ENCODE measurements at places on chromosomes 16 and 17.

DNA sequence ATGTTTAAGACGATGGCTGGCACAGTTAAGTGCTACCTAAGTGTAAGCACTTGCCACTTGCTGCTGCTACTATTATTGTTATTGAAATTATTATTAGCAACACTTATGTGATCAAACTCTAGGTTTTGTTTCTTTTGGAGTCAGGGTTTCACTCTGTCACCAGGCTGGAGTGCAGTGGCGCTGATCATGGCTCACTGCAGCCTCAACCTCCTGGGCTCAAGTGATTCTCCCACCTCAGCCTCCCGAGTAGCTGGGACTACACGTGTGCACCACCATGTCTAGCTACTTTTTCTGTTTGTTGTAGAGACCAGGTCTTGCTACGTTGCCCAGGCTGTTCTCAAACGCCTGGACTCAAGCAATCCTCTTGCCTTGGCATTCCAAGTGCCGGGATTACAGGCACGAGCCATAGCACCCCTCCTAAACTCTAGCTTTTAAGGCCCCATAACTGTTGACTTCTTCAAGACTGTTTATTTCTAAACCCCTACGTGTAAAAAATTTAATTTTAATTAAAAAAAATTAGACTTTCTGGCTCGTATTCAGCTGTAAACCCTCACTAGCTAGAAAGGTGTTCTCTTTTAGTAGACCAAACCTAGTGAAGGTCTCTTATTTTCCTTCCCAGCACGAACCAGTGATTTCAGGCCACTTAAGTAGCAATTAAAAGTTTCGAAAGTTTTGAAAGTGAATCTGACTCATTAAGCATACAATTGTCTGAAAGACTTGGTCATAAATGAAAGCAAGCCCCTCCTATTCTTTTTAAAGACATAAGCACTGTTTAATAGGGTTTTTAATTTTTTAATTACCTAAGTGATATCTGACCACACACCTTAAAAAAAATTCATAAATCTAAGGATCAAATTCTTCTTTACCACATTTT is 11.7 kb upstream of the SCNN1B start:
- no peak for DNase-seq

- DNase-seq, result no peak
Observed at GRCh38 chr17:65888649-65889048, 303.3 kb downstream of the CEP112 start.

GRCh38 chr16:72721981-72722380 is 325.9 kb downstream of the ZFHX3 start:
- no peak for DNase-seq

GRCh38 chr17:12230481-12231354 is 210.0 kb downstream of the MAP2K4 start:
- no peak for DNase-seq

DNA sequence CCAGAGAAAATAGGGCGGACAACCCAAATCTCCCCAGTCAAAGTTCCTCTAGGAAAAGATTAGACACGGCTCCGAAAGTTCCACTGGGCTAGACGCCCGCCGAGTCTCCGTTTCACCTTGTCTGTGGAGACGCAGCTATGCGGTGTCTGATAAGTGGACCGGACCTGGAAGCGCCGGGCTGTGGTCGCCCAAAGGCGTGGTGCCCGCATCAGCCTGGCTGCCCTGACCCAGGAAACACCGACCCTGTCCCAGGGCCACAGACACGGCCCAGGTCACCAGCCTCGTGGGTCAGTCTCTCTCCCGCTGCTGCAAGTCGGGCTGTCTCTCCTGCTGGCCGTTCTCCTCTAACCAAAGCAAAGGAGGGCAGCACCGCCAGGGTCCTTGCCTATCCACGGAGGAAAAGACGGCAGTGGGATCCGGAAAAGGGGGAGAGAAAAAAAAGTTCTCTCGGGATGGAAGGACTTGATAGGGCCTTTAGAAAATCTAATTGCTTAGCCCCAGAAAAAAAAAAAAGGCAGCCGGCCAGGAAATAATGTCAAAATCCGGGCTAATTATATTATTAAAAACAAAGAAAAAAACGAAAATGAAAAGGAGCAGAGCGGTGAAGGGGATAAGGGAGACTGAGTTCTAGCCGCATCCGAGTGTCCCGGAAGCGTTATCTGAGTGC is 13.9 kb upstream of the FOXF1 start:
- DNase-seq, result no peak

DNA sequence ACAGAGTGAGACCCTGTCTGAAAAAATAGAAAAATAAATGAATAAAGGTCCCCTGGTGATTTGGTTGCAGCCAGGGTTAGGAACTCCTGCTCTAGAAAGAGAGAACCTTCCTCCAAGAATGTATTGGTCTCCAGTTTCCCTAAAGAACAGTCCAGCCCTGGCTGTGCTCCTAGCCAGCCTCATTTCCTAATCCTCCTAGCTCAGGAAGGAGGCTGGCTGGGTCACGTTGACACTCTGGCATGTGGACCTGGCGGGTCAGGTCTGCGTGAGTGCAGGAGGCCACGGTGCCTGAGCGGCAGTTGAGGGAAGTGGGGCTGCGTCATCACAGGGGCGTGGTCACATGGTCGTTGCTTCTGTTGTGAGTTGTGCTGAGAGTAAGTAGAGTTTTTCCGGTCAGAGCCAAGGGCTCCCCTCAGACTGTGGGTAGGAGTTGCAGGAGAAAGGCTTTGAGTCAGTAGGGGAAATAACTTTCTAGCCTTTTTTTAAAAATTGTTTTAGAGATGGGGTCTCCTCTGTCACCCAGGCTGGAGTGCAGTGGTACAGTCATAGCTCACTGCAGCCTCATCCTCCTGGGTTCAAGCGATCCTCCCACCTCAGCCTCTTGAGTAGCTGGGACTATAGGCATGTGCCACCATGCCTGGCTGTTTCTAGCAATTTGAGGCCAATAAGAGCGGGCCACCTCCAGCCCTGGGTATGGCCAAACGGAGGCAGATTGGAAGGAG is 194.0 kb upstream of the CIBAR2 start:
- DNase-seq, result no peak

- DNase-seq, result no peak
Observed at GRCh38 chr17:51298508-51299371, 38.4 kb downstream of the UTP18 start.

GRCh38 chr17:73304438-73304837 is 7.4 kb downstream of the CDC42EP4 start:
- DNase-seq, result no peak

DNA sequence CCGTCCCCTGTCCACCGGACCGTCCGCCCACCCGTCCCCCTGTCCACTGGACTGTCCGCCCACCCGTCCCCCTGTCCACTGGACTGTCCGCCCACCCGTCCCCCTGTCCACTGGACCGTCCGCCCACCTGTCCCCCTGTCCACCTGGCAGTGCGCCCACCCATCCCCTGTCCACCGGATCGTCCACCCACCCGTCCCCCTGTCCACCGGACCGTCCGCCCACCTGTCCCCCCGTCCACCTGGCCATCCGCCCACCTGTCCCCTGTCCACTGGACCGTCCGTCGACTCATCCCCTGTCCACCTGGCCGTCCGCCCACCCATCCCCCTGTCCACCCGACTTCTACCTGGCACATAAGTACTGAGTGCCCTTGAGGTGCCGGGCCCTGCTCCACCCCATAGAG is 76.6 kb downstream of the LMF1 start:
- DNase-seq, result no peak

DNA sequence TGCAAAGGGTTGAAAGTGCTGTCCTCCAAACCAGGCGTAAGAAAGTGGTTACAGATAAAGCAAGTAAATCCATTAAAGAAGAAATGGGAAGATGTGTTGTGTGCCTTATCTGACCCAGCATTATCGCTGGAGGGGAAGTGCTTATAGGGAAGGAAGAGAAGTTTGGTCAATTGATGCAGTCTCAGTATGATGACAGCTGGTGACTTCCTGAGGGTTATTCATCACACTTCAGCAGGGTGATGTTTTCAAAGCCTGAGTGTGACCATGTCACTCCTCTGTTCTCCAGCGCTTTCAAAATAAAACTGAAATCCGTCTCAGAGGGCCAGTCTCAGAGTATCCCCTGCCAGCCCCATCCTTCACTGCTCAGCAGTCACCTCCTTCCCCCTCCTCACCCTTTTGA is 505.4 kb upstream of the RBFOX1 start:
- DNase-seq, result no peak

- DNase-seq, result no peak
Observed at GRCh38 chr17:2024572-2025219, 438 bp downstream of the RTN4RL1 start.

GRCh38 chr16:73076324-73076810 is 28.4 kb upstream of the ZFHX3 start:
- DNase-seq, result no peak

DNA sequence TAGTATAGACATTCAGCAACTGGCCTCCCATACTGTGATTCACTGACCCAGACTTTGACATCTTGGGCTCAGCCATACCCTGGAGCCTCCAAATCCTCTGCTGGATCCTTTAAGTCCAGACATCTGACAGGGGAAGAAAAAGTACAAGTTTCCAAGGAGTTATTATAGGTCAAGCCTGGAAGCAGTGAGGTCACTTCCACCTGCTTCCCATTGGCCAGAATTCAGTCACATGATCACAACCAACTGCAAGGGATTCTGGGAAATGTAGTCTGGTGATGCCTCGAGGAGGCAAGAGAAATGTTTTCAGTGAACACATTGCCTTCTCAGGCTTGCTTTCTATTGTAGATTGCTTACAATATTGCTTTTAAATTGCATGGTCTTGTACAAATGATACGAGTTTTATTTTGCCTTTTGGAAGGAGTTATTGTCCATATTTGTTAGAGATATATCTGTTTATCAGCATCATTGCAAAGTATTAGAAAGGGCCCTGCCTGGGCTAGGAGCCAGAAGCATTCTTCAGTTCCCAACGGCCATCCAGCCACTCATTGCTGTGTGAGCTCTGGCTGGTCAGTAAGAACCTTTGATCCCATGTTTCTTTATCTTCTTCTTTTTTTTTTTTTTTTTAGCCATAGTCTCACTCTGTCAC is 696.9 kb downstream of the WWOX start:
- DNase-seq, result no peak

GRCh38 chr16:65660390-65660789 is 538.5 kb upstream of the CDH11 start:
- DNase-seq, result peak; percentile 15

DNA sequence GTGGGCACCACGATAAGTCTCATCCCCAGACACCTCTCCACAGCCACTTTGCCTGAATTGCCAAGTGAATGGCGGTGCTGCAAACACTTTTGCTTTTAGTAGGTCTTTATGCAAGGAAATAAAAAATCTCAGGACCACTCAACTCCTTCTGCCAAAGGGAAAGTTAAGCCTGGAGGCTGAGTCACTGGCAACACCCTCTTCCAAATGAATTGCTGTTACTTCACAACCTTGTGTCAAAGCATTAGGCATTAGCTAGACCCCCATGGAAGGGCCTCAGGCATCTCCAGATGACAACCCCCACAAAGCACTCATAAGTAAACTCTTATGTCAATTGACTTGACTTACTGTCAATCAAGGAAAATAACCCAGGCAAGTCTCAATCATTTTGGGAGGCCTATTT is 43.0 kb downstream of the RNF112 start:
- no peak for DNase-seq

DNA sequence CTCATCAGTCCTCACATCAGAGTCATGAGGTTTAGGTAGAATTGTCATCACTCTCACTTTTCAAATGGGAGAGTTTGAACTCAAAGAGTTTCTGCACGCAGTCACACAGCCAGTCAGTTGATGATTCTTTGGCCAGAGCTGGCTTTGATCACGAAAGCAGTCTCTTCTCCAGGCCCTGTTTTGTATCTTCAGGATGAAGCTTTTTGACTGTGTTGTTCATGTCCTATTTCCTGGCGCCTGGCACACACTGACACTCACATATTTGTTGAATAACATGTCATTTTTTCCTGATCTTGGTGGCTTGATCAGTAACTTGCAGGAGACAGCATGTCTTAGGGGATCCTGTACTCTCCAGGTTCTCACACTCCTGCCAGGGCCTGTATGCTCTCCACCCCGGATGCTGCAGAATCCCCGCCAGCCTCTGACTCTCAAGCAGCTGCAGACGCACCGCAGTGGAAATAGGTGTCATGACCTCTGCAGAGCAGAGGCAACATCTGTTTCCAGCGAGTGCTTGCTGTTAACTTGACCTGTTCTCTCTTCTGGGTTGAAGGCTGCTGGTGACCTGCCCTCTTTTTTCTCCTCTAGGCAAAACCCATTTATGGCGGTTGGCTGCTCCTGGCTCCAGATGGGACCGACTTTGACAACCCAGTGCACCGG is 33.0 kb downstream of the MPRIP start:
- DNase-seq, result no peak

DNA sequence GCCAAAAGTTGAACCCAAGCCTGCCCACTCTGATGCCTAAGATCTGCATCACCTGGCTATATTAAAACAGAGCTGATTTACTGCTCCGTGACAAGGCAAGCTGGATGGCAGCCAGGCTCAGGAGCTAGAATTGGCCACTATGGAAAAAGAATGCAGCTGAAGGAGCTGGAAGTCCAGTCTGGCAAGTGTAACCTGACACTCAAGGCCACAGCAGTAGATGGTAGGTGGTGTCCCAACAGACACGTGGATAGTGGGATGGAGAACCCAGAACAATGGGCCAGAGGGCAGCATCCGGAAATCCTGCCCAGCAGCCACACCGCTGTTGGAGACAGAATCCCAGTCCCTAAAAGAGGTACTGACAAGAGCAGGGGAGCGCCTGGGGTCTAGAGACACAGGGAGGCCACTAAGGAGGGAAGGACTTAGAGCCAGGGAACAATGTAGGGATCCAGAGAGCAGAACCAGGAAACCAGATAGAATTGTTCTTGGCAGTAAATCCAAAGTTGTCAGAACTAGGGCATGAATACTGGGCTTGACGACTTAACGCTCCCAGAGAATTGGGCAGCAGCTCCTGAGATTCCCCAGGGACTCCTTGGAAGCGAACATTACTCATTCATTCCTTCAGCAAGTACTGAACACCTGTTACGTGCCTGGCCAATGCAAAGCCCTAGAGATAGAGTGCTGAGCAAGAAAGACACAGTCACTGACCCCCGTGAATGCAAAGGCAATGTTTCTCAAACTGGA is 85.7 kb downstream of the CDYL2 start:
- DNase-seq, result no peak

- DNase-seq, result no peak
Observed at GRCh38 chr17:3998436-3998835, 34.2 kb upstream of the ATP2A3 start.

GRCh38 chr17:29237476-29238132 is 9.1 kb upstream of the CRYBA1 start:
- no peak for DNase-seq
